ENCODE measurements at places on chromosomes 4 and X.

GRCh38 chr4:125104616-125105015 is 210.1 kb upstream of the FAT4 start:
- DNase-seq = no peak

GRCh38 chr4:85783900-85784299 is 308.9 kb downstream of the ARHGAP24 start:
- no peak for DNase-seq

- DNase-seq = no peak
These were observed 188.8 kb downstream of the HS6ST2 start for GRCh38 chrX:132769609-132770008.

DNA sequence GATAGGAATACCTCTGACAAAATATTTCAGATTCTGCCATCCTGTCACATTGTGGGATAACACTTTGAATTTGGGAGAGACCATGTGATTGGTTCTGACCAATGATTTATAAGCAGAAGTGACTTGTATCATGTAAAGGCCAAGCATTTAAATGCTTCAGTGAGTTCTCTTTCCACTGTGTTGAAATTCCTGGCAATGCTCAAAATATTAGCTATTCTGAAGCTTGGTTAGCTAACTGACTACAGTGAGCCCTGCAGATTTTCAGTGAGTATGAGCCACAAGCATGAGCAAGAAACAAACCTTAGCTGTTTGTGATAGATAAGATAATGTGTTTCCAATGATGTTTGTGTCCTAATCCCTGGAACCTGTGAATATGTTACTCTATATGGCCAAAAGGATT is 562.8 kb upstream of the AADAT start:
- no peak for DNase-seq

- DNase-seq = no peak
These were observed 907 bp downstream of the LHFPL1 start for GRCh38 chrX:112678831-112679230.

DNA sequence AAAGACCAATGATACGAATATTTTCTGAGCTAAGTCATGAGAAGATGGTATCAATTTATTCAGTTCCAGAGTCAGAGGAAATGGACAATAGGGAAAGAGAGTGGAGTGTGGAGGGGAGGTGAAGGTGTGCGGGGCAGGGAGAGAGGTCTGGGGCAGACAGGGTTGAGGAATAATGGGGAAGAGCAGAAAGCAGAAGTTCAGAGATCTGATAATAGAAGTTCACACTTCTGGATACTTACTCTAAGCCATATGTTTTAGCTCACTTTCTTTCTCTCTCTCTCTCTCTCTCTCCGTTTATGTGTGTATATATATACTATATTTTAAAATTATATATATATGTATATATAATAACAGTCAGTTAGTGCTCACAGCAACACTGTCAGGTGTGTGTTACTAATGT is 40.4 kb downstream of the FOXR2 start:
- no peak for DNase-seq

- DNase-seq = no peak
These were observed 702.4 kb upstream of the GRID2 start for GRCh38 chr4:91601401-91601800.

DNA sequence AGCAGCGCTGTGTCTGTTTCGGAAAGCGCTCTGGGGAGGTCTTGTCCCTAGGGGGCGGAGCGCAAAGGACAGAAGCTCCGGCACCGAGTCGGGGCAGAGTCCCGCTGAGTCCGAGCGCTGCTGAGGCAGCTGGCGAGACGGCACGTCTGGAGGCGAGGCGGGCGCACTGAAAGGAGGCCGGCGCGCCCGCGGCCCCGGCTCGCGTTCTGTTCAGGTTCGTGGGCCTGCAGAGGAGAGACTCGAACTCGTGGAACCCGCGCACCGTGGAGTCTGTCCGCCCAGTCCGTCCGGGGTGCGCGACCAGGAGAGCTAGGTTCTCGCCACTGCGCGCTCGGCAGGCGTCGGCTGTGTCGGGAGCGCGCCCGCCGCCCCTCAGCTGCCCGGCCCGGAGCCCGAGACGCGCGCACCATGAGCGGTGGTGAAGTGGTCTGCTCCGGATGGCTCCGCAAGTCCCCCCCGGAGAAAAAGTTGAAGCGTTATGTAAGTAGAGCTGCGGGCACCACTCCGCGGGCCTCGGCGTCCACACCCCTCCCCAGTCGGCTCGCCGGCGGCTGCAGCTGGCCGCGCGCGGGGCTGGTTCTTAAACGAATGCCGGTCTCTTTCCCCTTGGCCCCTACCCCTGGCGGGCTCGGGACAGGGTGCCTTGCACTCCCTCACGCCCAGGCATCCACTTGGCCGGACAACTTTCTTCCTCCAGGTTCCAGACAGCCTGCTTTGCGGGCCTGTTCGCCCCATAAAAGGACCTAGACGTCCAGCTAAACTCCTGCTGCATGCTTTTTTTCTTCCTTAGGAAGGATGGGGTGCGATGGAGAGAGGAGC is at the start of gene GAB1:
Gene GAB1 (plus strand): TSS at position 96 of the 819 bp plus-strand sequence. CDS start 313 bp downstream, at position 409.
- peak; percentile 52 for DNase-seq

GRCh38 chr4:4800646-4801408 is 58.6 kb upstream of the MSX1 start:
- no peak for DNase-seq

- peak; percentile 6 for DNase-seq
These were observed 13.2 kb upstream of the MRPL1 start for GRCh38 chr4:77849278-77849965.

GRCh38 chr4:55866973-55867574 is 13.6 kb downstream of the EXOC1 start:
- peak; percentile 45 for DNase-seq

GRCh38 chr4:102601586-102602227 is 100.5 kb downstream of the NFKB1 start:
- DNase-seq = no peak

- no peak for DNase-seq
These were observed 69.0 kb upstream of the ATOH1 start for GRCh38 chr4:93759506-93759905.
